HCEC 1CT (cell line): ENCODE measurements at places on chromosomes 2 and 18.

DNA sequence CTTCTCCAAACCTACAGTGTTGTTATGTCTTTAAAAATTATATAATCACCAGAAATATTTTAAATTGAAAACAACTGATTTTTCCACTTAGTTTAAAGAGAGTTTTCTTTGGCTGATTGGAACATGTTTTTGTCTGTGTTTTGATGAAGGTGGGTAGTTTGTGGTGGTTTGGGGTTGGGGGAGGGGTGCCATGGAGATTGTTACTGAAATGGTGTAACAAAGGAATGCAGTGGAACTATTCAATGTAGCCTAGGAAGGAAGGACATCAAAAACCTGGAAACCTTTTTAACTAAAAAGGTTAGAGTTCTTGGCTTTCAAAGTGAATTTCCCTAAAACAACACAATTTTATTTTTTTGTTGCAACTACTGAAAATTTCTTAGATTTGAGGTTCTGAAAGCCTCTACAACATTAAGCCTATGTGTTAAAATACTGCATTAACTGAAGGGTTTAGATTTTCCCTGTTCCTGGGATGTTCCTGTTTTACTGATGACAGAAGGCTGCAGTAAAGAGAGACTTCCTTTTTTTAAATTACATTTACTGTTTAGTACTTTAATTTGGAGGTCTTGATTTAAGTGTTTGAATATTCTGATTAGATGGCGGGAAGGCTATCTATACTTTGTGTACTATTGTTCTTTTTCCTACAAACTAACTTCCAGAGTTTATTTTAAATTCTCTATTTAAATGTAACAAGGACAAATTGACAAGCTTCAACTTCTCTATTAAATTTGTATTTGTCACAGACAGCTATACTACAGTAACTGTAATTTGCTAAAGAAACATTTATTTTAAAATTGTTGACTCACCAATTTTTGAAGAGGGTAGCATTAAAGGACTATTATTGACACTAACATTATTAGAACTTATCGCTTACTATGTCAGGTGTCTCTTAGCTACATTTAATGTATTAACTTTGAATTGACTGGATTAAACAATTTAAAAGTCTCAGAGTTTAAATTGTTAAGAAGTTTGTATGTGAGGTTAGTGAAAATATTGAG is 87.7 kb downstream of the LIMS1 start:
- no peak for DNase-seq

DNA sequence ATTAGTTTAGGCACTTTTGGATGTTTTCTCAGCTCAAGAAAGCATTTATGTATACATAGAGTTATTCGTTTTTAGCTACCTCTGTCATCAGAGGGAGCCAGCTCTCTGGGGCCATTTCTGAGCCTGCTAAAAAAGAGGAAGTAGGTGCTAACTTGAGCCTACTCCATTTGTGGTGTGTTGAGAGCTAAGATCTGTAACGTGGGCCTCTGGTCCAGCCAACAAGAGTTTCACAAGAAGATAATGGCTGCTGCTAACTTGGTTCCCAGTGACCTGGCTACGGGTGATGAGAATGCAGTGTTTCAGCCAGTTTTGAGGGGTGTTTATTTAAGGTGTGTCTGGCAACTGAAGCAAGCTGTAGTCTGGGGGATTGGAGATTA is 182.5 kb downstream of the PRKCE start:
- DNase-seq, result no peak

DNA sequence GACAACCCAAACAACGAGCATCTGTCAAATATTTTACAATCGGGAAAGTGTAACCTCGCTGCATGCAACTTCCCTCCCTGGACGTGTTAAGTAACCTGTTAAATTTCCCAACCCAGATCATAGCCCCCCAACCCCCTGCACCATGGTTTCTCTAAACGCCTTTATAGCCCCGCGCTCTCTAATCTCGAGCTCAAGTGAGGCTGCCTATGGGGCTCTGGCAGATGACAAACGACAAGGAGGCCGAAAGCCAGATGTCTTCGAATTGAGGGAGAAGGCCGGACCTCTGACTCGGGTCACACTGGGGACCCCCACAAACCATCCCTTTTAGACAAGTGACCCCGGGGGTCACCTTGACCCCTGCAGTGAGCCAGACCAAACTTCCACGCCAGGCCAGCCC is 526 bp downstream of the COX7A2L start:
- no peak for DNase-seq

GRCh38 chr2:241366678-241367077 is 10.6 kb downstream of the FARP2 start:
- DNase-seq, result no peak

- no peak for DNase-seq
Observed at GRCh38 chr2:228927028-228928010, 343.8 kb downstream of the PID1 start.

GRCh38 chr2:121372721-121373353 is 87.8 kb upstream of the TFCP2L1 start:
- DNase-seq, result no peak

DNA sequence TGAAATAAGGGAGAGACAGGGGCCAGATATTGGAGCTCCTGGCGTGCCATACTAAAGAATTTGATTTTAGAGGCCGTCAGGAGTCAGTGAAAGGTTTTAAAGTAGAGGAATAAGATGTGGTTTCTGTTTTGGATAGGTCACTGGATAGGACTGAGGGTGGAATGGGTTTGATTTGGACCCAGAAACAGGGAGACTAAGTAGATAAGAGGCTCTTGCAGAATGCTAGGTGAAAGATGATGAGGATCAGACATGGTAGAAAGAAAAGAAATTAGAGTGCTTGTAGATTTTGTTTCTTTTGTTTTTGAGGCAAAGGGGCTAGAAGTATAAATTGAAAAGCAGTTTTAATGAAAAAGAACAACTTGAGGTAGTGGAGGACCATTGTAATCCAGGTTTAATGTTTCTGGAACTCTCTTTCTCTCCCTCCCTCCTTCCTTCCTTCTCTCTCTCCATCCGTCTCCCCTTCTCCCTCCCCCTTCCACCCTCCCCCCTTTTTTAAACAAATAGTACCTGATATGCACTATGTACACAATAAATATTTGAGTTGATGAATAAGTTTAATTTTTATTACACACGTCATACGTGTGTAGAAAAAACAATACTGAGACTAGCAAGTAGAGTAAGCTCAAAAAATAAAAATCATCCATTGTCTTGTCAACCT is 1.9 kb downstream of the NDUFV2 start:
- DNase-seq, result no peak

- peak; percentile 30 for DNase-seq
Observed at GRCh38 chr2:23385748-23386338, 864 bp downstream of the KLHL29 start.
